ENCODE measurements at places on chromosomes 16 and 17. TPM values are rescaled to one million over a fixed set of nuclear protein-coding genes. Genes with fewer than 3 reads are reported as not detected.

The RRAD gene
- polyA plus RNA-seq: 27.6 TPM

The EPOP gene
- 0.45 TPM for polyA plus RNA-seq

The ACSM2A gene
- 33.5 TPM for polyA plus RNA-seq

The TMEM208 gene
- polyA plus RNA-seq: 181 TPM

The ZNF423 gene
- 11.3 TPM for polyA plus RNA-seq

The RPL23 gene
- polyA plus RNA-seq: 491 TPM

DNA sequence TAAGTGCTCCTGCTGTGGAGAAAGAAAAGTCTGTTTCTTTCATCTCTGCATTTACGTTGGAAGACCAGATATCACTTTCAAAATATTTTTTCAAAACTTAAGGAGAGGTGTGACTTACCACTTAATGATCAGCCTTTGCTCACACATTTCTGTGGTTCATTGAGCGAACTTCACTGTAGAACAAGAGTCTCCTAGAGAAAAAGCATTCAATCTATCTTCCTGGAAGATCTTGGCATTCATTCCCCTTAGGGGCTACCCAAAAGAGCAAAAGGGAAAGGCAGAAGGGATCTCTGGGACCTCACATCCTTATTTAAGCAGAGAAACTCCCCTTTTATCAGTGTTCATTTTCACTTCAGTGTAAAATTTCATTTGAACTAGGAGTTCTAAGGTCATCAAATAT is 61.2 kb downstream of the HS3ST3A1 start:
- no peaks in the 10 kb centered on the region for H3K36me3 ChIP-seq
- H3K27me3 ChIP-seq: no peaks in the 10 kb centered on the region
- no peaks in the 10 kb centered on the region for H3K4me1 ChIP-seq
- no peak for DNase-seq
- no peak overlapping the region for H3K27ac ChIP-seq
- H3K4me3 ChIP-seq: no peak overlapping the region

DNA sequence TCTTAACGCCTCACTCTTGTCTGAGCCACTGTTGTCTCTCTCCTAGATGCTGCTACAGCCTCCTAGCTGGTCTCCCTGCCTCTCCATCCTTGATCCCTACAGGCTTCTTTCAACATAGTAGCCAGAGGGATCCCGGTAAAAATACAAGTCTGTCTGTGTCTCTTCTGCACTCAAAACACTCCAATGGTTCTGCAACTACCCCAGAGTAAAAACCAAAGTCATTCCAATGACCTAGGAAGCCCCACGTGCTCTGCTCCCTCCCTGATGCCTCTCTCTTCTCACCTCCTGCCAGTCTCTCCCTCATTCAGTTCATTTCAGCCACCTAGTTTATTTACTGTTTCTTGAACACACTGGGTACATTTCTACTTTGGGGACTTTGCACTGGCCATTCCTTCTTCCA is 135.2 kb downstream of the NPIPB5 start:
- H3K4me1 ChIP-seq: no peaks in the 10 kb centered on the region
- H3K4me3 ChIP-seq: no peak overlapping the region
- no peak overlapping the region for H3K27ac ChIP-seq
- DNase-seq: no peak

DNA sequence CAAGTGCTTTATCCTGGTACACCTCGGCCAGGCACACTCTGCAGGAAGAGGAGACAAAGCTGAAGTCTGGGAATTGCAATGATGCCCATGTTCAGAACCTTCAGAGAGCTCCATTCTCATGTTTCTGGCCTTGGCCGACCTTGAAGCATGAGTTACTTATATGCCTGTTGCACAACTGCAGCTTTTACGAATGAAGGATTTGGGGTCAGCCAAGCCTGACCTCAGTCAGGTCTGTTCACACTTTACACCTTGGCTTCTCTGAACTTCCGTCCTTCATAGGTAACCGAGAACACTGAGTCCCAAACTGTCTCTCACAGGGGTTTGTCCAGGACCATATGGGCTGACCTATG is 66.7 kb downstream of the GTF3C1 start:
- no peak for DNase-seq
- no peaks in the 10 kb centered on the region for H3K4me1 ChIP-seq
- H3K36me3 ChIP-seq: no peaks in the 10 kb centered on the region

DNA sequence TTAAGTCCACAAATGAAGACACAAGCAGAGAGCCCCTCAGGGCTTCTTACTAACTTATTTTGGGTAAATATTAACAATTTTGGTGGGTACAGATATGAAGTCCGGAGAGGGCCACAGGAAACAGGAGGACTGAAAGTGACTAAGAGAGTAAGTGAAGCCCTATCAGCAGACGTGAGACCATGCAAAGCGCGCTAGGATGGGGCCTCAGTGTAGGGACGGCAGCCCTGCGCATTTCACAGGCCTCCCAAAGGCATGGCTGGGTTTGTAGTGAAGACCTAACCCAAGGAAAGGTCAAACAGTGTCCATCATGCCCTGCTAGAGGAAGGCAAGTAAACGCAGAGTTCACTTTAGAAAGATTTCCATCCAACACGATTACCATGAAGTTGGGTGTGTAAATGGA is 60.0 kb upstream of the SREBF1 start:
- no peak for DNase-seq
- no peaks in the 10 kb centered on the region for H3K36me3 ChIP-seq
- H3K4me1 ChIP-seq: peaks cover 15% of the 10 kb centered on the region
- H3K4me3 ChIP-seq: no peak overlapping the region

DNA sequence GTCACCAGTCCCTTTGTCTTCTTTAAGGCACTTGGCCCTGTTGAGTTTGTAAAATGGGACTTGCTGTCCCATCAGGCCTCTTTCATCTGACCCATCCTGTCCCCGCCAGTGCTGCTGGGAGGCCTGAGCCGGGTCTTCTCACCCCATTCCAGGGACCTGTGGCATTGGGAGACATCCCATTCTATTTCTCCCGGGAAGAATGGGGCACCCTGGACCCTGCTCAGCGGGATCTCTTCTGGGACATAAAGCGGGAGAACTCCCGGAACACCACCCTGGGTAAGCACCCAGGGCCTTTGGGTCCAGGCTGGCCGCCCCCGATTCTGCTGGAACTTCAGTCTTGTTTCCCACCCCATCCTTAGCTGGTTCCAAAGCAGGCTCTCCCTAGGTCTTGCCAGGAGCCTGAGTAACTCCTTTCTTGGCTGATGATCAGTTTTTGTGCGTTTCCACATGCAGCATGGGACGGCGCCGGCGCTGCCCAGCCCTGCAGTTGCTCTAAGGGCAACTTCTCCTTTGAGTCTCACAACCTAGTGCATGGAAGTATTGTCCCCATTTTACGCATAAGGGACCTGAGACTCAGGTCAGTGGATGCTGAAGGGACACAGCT is 4.1 kb downstream of the ZNF213 start:
- no peaks in the 10 kb centered on the region for H3K27me3 ChIP-seq
- H3K4me1 ChIP-seq: no peaks in the 10 kb centered on the region
- H3K36me3 ChIP-seq: no peaks in the 10 kb centered on the region
- H3K4me3 ChIP-seq: no peak overlapping the region
- H3K27ac ChIP-seq: no peak overlapping the region

- H3K36me3 ChIP-seq: no peaks in the 10 kb centered on the region
- no peak for DNase-seq
- H3K27me3 ChIP-seq: peaks cover 3% of the 10 kb centered on the region
- H3K4me3 ChIP-seq: no peak overlapping the region
- H3K27ac ChIP-seq: no peak overlapping the region
These were observed 4.5 kb upstream of the EFNB3 start for GRCh38 chr17:7700510-7700909.

DNA sequence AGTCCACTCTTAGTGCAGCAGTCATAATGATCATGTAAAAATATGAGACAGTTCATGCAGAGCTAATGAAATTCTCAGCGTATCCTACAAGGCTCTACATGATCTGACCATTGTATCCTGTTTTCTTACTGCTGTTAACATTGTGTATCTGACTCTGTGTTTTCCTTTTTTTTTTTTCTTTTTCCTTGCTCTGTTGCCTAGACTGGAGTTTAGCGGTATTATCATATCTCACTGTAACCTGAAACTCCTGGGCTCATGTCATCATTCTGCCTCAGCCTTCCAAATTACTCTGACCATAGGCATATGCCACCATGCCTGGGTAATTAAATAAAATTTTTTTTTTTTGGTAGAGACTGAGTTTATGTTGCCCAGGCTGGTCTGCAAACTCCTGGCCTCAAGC is 12.1 kb downstream of the DUS2 start:
- no peaks in the 10 kb centered on the region for H3K27me3 ChIP-seq
- no peak overlapping the region for H3K27ac ChIP-seq
- no peak overlapping the region for H3K4me3 ChIP-seq
- no peak for DNase-seq

DNA sequence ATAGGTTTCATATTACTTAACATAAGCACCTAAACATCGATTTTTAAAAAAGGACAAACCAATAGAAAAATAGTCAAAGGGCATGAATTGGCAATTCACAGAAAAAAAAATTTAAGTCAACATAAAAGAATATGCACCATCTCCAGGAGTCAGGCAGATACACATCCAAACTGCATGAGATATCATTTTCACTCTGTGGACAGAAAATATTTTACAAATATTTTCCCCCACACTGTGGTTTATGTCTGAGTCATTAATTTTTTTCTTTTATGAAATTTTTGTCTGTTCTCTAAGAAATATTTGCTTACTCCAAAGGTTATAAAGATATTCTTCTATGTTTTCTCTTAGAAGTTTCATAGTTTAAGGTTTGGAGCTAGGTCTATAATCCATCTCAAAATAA is 74.4 kb upstream of the DNAH17 start:
- no peak overlapping the region for H3K27ac ChIP-seq
- H3K27me3 ChIP-seq: no peaks in the 10 kb centered on the region
- DNase-seq: no peak
- no peak overlapping the region for H3K4me3 ChIP-seq

DNA sequence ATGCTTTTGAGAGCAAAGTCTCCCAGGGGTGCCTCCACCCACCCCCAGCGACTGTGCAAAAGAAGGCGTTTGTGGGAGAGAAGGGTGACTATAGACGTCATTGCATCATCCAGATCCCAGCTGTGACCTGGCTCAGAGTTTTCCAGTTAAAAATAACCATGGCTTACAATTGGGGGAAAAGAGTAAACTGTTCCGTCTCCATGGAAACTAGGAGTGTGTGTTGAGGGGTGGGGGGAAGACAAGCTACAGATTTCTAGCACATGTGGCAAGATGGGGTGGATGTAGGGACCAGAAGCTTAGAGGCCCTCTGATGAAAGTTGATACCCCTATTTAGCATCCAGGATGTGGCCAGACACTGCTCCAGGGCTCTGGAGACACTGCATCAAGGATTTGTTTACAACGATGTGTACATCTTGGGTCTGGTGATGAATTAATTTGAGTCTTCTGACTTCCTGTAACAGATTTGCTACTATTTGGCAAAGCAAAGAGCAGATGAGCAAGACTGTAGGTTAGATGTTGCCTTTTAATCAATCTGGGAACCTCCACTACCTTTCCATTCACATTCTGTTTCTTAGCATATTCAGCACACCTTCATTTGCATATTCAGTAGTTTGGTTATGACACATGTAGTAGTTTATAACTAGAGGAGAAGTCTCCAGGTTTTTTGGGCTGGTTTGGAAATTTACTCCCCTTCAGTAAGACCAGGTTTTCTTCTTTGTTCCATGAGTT is 6.2 kb upstream of the DUSP14 start:
- peak overlapping the region; percentile 69 for H3K27ac ChIP-seq
- H3K4me3 ChIP-seq: no peak overlapping the region
- no peaks in the 10 kb centered on the region for H3K27me3 ChIP-seq
- DNase-seq: peak; percentile 71
- H3K4me1 ChIP-seq: peaks cover 22% of the 10 kb centered on the region

GRCh38 chr16:58155839-58156238 is 26.7 kb upstream of the CFAP20 start:
- no peaks in the 10 kb centered on the region for H3K4me1 ChIP-seq
- no peaks in the 10 kb centered on the region for H3K27me3 ChIP-seq
- no peak for DNase-seq
- no peak overlapping the region for H3K27ac ChIP-seq
- H3K4me3 ChIP-seq: no peak overlapping the region

All from hepatocyte (in vitro differentiated cells).